ENCODE measurements at places on chromosomes 3 and 15. TPM values are rescaled to one million over a fixed set of nuclear protein-coding genes. Genes with fewer than 3 reads are reported as not detected.

GOLGA6D gene
- not detected for total RNA-seq

GABRB3 gene
- total RNA-seq, result 0.32 TPM

CHRNA7 gene
- 2.0 TPM for total RNA-seq

PLOD2 gene
- total RNA-seq, result 480 TPM

GOLGA6L7 gene
- total RNA-seq, result not detected

ARNT2 gene
- total RNA-seq, result 0.15 TPM

CGNL1 gene
- total RNA-seq, result 19.2 TPM

MST1 gene
- total RNA-seq, result 2.7 TPM

CNTN4 gene
- total RNA-seq, result under 0.01 TPM

TOP2B gene
- total RNA-seq, result 96.5 TPM

PROS1 gene
- 8.1 TPM for total RNA-seq

FAM81A gene
- total RNA-seq, result under 0.01 TPM

GOLGA8Q gene
- not detected for total RNA-seq

TGM5 gene
- not detected for total RNA-seq

ACKR4 gene
- 0.32 TPM for total RNA-seq

CD200 gene
- 1.6 TPM for total RNA-seq

CFAP100 gene
- not detected for total RNA-seq

GP9 gene
- 0.32 TPM for total RNA-seq

VIPR1 gene
- total RNA-seq, result 0.32 TPM

ULK3 gene
- total RNA-seq, result 18.2 TPM

MAN2C1 gene
- 117 TPM for total RNA-seq

NFKBIZ gene
- total RNA-seq, result 14.0 TPM

LRRC2 gene
- total RNA-seq, result not detected

SERPINI2 gene
- not detected for total RNA-seq

PLA2G4E gene
- not detected for total RNA-seq

MRAS gene
- total RNA-seq, result 7.4 TPM

ACAP2 gene
- total RNA-seq, result 51.4 TPM

Measured in epithelial cell of umbilical artery (primary cell).